Common myeloid progenitor, CD34-positive (primary cell): ENCODE measurements at places on chromosomes 4 and X.

DNA sequence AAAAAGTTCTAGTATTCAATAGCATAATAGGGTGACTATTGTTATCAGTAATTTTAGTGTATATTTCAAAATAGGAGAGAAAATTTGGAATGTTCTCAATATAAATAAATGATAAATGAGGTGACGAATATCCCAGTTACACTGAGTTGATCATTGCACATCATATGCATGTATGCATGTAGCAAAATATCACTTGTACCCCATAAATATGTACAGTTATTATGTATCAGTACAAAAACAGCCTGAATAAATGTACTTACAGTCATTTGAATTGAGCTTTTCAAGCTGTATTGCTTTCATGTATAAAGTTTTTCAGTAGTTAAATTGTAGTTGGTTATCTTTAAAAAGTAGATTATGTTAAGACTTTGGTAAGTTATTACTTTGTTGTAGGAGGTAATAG is 12.6 kb downstream of the CISD2 start:
- H3K27me3 ChIP-seq: no peaks in the 10 kb centered on the region
- H3K27ac ChIP-seq: no peak overlapping the region
- no peaks in the 10 kb centered on the region for H3K4me1 ChIP-seq
- no peak overlapping the region for H3K4me3 ChIP-seq
- H3K36me3 ChIP-seq: peaks cover 6% of the 10 kb centered on the region

- no peaks in the 10 kb centered on the region for H3K4me1 ChIP-seq
- H3K4me3 ChIP-seq: no peak overlapping the region
- no peaks in the 10 kb centered on the region for H3K27me3 ChIP-seq
- DNase-seq: no peak
- H3K36me3 ChIP-seq: no peaks in the 10 kb centered on the region
These were observed 211.5 kb downstream of the DHX15 start for GRCh38 chr4:24372881-24373280.

GRCh38 chr4:2942037-2942531 is 21.1 kb downstream of the NOP14 start:
- H3K4me1 ChIP-seq: no peaks in the 10 kb centered on the region
- DNase-seq: no peak
- peaks cover 95% of the 10 kb centered on the region for H3K36me3 ChIP-seq
- no peaks in the 10 kb centered on the region for H3K27me3 ChIP-seq
- H3K4me3 ChIP-seq: no peak overlapping the region
- H3K27ac ChIP-seq: no peak overlapping the region

DNA sequence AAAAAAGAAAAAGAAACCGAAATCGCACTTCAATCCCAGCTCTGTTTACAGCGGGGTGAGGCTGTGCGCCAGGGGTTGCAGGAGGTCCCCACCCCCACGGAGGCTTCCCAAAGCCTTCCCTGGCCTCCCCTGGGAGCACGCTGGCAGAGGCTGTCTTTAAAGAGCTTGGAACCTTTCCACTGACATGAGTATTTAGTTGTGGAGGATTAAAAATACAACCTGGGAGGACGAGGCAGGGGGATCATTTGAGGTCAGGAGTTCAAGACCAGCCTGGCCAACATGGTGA is 69.1 kb downstream of the PPP2R2C start:
- no peak for DNase-seq
- no peaks in the 10 kb centered on the region for H3K4me1 ChIP-seq
- no peaks in the 10 kb centered on the region for H3K36me3 ChIP-seq
- H3K27me3 ChIP-seq: peaks cover 22% of the 10 kb centered on the region
- H3K4me3 ChIP-seq: no peak overlapping the region
- H3K27ac ChIP-seq: no peak overlapping the region
